Activated CD4-positive, alpha-beta T cell treated with anti-CD3 and anti-CD28 coated beads, Interleukin-2, amount 10 ng/mL, durations not matched to agents 7 days and 5 days (primary cell): ENCODE measurements at places on chromosomes 3 and 15. TPM values are rescaled to one million over a fixed set of nuclear protein-coding genes. Genes with fewer than 3 reads are reported as not detected.

Gene MAGEL2
- total RNA-seq: not detected

Gene LCTL
- not detected for total RNA-seq

Gene VGLL3
- not detected for total RNA-seq

Gene PDZRN3
- total RNA-seq: not detected

Gene ROPN1
- not detected for total RNA-seq

Gene SLC22A13
- 0.37 TPM for total RNA-seq

Gene PLSCR4
- not detected for total RNA-seq

Gene PLA2G4B
- 17.0 TPM for total RNA-seq

Gene ADAMTS17
- 5.0 TPM for total RNA-seq

Gene DUOX1
- not detected for total RNA-seq

Gene C3orf22
- not detected for total RNA-seq

Gene CATSPER2
- 1.4 TPM for total RNA-seq

Gene RHOA
- total RNA-seq: 467 TPM

Gene CERS3
- 0.62 TPM for total RNA-seq

Gene ESYT3
- total RNA-seq: 0.74 TPM

Gene LPP
- total RNA-seq: 70.3 TPM

Gene PARP6
- total RNA-seq: 69.2 TPM

Gene MLF1
- total RNA-seq: 0.87 TPM

Gene WDR76
- 89.2 TPM for total RNA-seq

Gene TTLL13
- 0.45 TPM for total RNA-seq

Gene DPPA2
- not detected for total RNA-seq
